ENCODE measurements at places on chromosomes 6 and 20.
A peak's percentile ranks its signal among the peaks of the same experiment; 100 is the strongest.

DNA sequence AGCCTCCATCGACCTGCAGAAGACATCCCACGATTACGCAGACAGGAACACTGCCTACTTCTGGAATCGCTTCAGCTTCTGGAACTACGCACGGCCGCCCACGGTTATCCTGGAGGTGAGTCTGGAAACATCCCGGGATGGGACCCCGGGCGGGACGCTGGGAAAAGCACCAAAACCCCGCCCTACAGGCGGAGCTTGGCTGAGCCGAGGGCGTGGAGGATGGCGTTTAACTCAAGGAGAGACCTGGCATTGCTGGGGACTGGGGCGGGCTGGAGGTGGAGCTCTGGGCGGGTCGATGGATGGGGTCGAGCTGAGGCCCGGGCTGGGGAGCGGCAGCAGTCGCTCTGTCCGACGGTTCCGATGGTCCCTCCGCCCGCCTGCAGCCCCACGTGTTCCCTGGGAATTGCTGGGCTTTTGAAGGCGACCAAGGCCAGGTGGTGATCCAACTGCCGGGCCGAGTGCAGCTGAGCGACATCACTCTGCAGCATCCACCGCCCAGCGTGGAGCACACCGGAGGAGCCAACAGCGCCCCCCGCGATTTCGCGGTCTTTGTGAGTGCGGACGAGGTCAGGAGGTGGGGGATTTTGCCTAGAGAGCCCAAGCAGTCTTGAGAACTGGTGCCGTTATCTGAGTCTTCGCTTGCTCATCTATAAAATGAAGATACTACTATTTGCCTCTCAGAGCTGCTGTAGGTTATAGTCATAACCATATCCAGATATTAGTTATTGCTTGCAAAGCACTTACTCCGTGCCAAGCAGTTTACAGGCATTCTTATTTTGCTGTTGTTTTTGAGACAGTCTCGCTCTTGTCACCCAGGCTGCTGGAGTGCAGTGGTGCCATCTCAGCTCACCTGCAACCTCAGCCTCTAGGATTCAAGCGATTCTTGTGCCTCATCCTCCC is 3.8 kb downstream of the SPAG4 start:
- peak; percentile 63 for DNase-seq

DNA sequence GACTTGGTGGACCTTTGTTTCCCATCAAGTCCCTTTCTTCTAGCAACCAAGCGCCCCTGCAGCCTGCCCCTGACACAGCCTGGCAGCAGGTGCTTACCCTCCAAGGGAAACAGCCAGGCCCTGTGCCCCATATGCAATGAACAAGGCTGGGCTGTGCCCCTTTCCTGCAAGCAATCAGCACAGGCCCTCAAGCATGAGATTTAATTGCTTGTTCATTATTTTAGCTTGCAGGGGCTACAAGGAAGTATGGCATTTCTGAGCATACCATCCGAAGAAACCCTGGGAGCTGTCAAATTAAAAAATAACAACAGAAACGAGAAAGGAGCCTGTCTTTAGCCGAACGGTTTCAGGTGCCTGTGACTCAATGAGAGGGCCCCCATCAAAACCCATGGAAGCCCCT is 522.9 kb upstream of the ARID1B start:
- no peak for DNase-seq

- DNase-seq: no peak
These were observed 31.2 kb downstream of the KCNQ5 start for GRCh38 chr6:72653026-72653425.

DNA sequence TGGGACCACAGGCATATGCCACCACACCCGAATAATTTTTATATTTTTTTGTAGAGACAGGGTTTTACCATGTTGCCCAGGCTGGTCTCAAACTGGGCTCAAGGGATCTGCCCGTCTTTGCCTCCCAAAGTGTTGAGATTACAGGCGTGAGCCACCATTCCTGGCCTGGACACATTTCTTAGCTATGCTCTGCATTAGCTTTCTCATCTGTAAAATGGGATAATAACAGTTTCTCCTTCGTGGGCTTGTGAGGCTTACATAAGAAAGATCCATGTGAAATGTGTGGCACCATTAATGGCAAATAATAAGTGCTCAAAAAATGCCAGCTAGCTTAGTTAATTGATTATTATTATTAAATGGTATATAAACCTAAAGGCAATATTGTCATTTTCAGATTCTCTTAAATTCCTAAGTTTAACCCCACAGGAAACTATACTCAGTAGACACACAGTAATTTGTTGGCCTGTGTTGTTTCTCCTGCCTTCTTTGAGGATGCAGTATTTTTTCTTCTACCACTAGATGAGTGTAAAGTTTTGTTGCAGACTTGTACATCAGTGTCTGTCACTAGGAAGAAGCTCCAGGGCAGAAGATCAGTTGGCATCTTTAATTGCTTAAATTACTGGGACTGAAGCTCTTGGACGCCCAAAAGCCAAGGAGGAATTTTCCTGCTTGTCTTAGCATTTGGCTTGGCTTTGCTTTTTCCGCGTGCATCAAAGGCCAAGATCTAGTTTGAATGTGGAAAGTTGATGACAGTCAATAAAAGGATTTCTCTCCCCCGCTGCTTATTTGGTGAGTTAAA is 162.3 kb upstream of the ZNF217 start:
- no peak for DNase-seq

- DNase-seq: no peak
These were observed at the start of gene ADAM33 for GRCh38 chr20:3681931-3682781. Gene ADAM33, minus strand, starts transcription at chr20:3682010. Its CDS starts 6 bp downstream, at chr20:3682004.

DNA sequence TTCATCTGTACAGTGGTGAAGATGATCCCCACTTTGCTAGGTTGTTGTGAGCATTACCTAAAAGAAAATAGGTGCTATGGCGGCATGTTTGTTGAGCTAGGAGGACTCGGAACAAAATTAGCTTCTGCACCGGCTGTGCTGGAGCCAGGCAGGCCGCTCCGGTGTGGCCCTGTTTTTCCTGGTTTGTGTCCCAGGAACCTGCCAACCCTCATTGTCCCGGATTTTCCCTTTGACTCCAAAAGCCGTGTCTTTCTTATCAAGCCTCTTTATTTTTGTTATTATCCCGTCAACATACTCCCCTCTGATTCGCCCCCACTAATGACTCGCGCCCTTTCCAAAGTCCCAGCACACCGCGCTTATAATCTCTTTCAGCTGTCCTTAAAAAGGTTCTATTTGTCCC is 117.0 kb downstream of the MYLK4 start:
- no peak for DNase-seq

DNA sequence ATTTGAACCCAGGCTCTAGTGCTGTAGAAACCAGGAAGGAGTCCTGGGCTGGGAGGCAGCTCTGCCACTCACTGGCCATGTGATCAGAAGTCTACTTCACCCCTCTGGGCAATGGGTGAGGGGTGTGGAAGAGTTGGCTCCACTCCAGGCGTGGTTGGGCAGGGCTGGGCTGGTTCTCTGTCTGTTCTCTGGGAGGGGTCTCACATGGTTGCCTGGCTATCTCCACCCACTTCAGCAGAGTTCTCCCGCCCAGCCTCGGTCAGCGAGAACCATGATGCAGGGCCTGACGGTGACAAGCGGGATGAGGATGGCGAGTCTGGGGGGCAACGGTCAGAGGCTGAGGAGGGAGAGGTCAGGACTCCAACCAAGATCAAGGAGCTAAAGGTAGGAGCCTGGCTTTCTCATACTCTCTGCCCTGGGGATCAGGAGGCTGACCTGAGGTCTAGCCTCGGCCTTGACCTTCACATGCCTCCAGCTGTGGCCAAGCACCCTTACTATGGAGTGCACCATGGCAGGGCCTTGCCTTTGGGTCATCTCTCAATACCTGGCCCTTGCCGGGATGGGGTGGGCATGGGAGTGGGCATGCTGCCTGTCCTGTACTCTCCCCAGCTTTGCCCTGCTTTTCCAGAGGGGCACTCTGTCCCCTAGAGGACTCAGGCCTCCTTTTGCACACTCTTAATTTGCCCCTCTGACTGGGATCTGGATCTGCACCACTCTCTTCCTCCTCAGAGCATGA is 39.6 kb downstream of the EPB41L1 start:
- no peak for DNase-seq

- DNase-seq: no peak
These were observed 15.4 kb upstream of the MYLK2 start for GRCh38 chr20:31803552-31804291.

GRCh38 chr20:63155266-63156165 is 60.4 kb downstream of the YTHDF1 start:
- no peak for DNase-seq

- no peak for DNase-seq
These were observed 156.6 kb downstream of the ZDHHC14 start for GRCh38 chr6:157537556-157537955.

GRCh38 chr6:88483424-88483823 is 317.3 kb upstream of the CNR1 start:
- DNase-seq: no peak

All from activated T-cell treated with anti-CD3 and anti-CD28 coated beads for 1 hour (primary cell).